ENCODE measurements at places on chromosomes 6 and 20.

DNA sequence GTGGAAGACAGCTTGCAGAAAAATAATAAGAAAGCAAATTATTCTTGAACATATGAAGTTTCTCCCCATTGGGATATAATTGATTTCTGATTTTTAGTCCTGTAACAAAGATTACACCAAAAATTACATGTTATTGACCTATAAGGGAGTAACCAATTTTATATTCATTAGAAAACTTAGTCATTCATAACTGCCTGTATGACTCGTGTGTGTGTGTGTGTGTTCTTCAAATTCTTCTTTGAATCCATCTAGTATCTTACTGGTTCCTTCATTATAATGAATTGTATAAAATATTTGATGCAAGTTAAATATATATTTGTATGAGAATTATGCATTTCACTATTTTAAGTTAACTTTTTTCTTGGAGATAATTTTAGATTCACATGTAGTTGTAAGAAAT is 310.4 kb downstream of the HAO1 start:
- no peak for DNase-seq

- DNase-seq = no peak
Observed at GRCh38 chr6:92023410-92023966, 1395.9 kb downstream of the EPHA7 start.

GRCh38 chr20:6559791-6560190 is 207.7 kb upstream of the BMP2 start:
- DNase-seq = no peak

- DNase-seq = no peak
Observed at GRCh38 chr20:57893366-57893999, 183.7 kb upstream of the PMEPA1 start.

GRCh38 chr20:50883856-50884255 is 47.4 kb downstream of the ADNP start:
- no peak for DNase-seq

DNA sequence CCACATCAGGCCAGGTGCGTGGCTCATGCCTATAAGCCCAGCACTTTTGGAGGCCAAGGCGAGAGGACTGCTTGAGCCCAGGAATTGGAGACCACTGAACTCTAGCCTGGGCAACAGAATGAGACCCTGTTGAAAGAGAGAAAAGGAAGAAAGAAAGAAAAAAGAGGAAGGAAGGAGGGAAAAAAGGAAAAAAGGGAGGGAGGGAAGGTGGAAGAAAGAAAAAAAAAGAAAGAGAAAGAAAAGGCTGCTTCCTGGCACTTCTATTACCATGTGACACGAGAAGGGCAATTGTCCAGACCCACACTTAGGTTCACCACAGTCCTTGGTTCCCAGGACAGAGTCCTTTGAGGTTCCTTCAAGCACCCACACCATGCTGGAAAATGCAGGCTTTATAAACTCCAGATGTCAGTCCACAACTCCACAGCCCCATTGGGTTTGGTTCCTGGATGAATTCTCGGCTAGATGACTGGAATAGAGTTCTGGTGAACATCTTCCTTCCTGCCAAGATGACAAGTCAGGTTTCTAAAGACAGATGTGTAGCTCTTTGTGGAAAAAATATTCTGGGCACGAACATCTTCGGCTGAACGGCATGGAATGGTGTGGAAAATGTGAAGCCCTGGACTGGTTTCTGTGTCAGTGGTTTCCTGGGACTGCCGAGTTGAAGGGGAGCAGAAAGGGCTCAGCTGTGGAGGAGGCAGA is 32.5 kb downstream of the NT5E start:
- DNase-seq = no peak

- DNase-seq = no peak
Observed at GRCh38 chr6:140923048-140923447, 1209.7 kb upstream of the GJE1 start.

DNA sequence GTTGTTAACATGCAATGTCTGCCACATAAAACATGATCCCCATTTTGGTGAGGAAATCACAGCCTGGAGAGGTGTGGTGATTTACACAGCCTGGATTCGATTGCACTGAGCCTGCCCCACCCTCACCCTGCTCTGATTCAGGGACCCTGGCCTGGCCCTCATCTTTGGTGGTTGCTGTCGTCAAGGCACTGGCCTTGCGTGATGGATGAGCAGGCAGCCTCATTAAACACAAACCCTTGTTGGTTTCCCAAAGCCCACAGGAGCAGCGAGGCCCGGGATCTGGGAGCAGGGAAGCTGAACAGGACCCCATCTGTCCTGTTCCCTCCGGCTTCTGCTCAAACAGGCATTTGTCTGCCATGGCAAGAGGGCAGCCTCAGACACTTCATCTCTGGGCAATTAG is 70.8 kb downstream of the CHMP4B start:
- no peak for DNase-seq

GRCh38 chr20:34190262-34190661 is 51.0 kb upstream of the ASIP start:
- no peak for DNase-seq

GRCh38 chr20:16472045-16472872 is 101.0 kb downstream of the KIF16B start:
- no peak for DNase-seq

DNA sequence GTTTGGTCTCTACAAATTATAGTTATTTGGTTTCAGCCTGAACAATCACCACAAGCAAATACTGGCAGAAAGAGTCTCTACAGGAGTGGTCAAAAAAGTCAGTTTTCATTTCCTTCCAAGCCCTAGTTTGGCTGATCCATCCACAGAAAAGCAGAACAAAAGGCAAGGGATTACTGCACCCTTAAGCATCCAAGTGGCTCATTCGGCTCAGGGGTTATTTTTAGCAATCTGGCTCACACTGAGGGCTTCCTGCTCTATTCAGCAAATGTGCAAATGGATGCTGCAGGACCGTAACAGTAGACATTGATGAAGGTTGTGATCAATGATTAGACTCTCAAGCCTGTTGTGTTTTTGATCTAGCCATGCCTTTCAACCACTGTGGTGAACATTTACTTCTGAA is 62.2 kb upstream of the FABP7 start:
- DNase-seq = no peak

DNA sequence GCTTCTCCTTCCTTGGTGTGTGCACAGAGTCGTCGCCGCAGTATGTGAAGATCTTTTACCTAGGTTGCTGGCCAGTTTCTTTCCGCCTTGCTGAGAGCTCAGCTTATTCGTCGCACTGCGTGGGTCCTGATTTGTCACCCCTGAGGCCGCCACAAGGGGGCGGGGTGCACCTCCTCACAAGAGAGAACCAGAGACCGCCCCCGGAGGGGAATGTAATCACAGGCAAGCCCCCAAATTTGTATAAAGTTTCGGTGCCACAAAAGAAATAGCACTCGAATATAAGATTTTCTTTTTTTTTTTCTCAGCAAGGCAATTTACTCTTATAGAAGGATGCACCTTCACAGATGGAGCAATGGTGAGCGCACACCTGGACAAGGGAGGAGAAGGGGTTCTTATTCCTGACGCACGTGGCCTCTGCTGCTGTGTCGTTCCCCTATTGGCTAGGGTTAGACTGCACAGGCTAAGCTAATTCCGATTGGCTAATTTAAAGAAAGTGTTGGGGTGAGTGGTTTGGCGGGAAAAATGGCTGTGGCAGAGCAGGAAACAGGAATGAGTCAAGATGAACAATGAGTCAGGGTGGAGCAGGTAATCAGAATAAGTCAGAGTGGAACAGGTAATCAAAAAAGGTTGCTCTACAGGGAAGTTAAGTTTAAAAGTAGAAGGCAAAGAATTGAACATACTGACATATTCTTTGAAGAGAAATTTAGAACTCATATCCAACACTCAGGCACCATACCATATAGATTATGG is 19.5 kb downstream of the NCOA3 start:
- DNase-seq = no peak

DNA sequence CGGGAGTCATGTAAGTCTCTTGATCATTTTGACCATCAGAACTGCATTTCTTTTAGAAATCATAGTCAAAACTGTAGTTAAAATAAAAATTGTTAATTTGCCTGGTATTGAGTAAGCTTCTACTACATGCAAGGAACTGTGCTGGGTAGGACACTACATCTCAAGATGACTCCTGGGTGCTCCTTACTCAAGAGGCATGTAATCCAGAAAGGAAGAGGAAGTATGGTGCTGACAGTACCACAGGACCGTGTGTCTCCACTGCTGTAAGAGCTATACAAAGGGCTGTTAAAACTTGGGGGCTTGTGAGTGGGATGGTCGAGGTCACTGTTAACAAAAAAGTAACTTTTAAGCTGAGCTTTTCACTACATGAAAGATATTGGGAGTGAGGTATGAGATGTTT is 508.3 kb upstream of the SOX4 start:
- no peak for DNase-seq

GRCh38 chr6:90230548-90231215 is 66.0 kb downstream of the BACH2 start:
- no peak for DNase-seq

GRCh38 chr6:54050750-54051149 is 60.5 kb upstream of the MLIP start:
- no peak for DNase-seq

- no peak for DNase-seq
Observed at GRCh38 chr20:18669241-18670019, 81.6 kb downstream of the DTD1 start.

DNA sequence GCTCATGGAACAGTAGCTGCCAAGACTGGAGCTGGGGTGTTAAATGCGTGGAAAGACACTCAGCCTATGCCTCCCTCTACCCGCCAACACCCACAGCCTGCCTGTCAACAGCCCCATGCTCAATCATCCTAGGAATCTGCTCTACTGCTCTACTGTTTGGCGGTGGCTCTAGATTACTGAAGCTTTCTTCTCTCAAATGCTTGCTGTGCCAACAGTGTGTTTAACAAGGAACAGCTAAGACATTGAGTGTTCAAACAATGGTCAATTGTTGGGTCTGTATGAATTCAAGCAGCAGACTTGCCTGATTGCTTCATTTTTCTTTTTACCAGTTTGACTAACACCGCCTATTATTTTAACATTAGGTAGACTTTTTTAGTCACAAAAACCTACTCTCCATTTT is 258.6 kb downstream of the SOD2 start:
- DNase-seq = no peak

All from GM18507 (cell line).